ENCODE measurements at places on chromosomes 16 and 17. TPM values are rescaled to one million over a fixed set of nuclear protein-coding genes. Genes with fewer than 3 reads are reported as not detected.

The IL21R gene
- total RNA-seq = 53.6 TPM

The SDR42E1 gene
- total RNA-seq = 3.7 TPM

The PRRT2 gene
- 1.2 TPM for total RNA-seq

The PCGF2 gene
- total RNA-seq = 1.6 TPM

The FOXC2 gene
- not detected for total RNA-seq

The SP6 gene
- total RNA-seq = not detected

The NAGLU gene
- total RNA-seq = 11.0 TPM

The RSAD1 gene
- 29.5 TPM for total RNA-seq

The NEUROD2 gene
- not detected for total RNA-seq

The ABCA10 gene
- total RNA-seq = 5.1 TPM
